ENCODE measurements at places on chromosomes 16 and 17. TPM values are rescaled to one million over a fixed set of nuclear protein-coding genes. Genes with fewer than 3 reads are reported as not detected.

GRCh38 chr17:12538003-12538402 is 127.7 kb upstream of the MYOCD start:
- DNase-seq: no peak

GRCh38 chr17:58344047-58344790 is 7.8 kb downstream of the SUPT4H1 start:
- peak; percentile 19 for DNase-seq

GRCh38 chr17:39339272-39339671 is 62.2 kb downstream of the FBXL20 start:
- no peak for DNase-seq

GRCh38 chr17:38403491-38403890 is 24.8 kb upstream of the ARHGAP23 start:
- no peak for DNase-seq

DNA sequence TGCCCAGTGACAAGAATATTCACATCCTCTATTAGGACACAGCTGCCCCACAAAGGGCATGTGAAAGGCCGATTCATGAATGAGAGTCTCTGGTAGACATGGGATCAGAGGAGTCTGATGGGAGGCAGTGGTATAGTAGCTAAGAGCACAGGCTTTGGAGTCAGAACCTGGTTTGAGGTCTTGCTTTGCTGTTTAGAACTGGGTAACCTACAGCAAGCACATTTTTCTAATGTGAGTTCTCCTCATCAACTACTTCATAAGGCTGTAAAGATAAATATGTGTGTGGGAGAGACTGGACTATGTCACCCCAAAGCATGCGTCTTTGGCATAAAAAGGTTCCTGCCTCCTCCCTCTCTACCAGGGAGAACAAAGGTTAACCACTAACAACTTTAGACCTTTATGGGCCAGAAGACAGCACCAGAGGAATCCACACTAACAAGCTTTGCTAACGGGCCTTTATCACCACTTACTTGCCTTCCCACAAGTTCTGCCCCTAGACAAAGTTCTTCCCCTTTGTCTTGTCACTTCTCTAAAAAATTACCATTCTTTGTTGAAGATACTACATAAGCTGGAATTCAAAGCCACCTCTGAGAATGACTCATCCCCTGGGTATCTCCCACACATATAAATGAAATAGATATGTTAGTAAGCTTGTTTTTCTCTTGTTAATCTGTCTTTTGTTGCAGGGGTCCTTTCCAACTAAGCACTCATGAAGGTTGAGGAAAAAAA is 21.1 kb downstream of the CDR2 start:
- peak; percentile 93 for DNase-seq

- DNase-seq: no peak
These were observed 37.2 kb downstream of the LYRM1 start for GRCh38 chr16:20937736-20938135.

DNA sequence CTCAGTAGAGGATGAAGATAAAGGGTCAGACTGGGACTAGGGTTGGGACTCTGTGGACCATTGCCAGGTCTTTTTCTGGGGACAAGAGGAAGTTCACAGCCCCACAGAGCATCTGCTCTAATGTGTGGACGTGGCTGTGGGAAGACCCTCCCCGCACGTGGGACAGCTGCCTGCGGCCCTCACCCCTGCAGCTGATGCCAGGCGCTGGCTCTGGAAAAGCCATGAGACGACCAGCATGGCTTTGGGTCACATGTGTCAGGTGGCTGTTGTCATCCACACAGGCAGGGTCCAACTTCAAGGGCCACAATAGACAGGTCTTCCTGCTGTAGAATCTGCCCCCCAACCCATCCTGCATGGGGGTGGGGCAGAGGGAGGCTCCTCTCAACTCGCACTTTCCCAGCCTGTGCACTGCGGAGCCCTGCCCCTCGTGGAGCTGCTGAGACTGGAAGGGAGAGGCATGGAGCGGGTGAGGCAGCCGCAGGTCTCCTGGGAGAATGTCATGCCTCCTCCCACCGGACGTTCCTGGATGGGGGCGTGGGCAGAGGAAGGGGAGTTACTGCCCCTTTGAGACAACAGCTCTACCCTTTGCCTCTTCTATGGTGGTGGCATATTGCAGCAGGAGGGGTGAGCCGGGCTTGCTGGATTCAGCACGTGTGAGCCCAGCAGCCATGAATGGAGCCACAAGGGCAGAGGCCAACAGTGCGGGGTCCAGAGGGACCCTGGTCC is 53.4 kb downstream of the PIMREG start:
- DNase-seq: no peak

DNA sequence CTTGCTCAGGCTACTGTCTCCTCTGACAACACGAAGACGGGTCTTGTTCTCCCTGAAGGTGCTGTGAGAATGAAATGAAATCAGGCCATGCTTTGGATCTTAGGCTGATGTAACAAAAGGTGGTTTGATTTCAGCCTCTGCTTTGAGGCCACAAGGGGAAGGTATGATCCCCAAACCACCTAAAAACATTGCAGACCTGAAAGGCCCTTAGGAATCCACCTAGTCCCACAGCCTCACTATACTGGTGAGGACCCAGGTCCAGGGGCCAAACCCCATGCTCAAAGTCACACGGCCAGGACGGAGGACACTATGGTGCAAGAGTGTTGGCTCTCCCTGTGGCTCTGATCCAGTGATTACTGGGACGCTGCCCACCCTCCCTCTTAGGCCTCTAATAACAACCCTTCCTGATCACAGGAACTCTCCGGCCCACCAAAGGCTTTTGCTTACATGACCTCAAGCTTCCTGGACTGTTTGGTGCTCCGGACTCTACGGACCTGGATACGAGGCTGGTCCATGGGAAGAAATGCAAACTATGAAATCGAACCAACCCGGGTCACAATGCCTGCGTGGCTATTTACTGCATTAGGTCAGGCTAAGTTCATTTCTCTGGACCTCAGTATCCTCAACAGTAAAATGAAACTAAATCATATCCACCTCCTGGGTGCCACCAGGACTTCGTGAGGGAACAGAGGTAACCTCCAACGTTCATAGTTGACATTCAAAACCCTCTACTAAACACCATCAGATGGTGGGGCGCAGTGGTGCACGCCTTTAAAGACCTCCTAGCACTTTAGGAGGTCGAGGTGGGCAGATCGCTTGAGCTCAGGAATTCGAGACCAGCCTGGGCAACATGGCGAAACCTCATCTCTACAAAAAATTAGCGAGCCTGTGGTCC is 1.5 kb downstream of the TRIM25 start:
- no peak for DNase-seq

DNA sequence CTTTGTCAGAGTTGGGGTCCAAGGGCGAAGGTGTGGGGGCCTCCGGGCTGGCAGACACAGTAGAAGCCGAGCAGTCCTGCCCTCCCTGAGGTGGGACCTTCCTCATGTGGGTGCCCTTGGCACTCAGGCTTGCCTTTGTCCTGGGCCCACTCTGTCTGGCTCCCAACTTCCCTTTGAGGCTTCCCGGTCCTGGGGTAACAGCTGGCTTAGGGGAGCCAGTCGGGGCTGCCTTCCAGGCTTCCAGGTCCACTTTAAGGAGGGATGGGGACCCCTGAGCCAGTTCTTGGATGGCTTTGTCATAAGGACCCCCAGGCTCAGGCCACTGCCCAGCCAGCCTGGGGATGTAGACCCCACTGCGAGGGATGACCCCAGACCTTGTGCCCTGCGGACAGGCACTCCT is 7.8 kb downstream of the GAS2L2 start:
- no peak for DNase-seq

DNA sequence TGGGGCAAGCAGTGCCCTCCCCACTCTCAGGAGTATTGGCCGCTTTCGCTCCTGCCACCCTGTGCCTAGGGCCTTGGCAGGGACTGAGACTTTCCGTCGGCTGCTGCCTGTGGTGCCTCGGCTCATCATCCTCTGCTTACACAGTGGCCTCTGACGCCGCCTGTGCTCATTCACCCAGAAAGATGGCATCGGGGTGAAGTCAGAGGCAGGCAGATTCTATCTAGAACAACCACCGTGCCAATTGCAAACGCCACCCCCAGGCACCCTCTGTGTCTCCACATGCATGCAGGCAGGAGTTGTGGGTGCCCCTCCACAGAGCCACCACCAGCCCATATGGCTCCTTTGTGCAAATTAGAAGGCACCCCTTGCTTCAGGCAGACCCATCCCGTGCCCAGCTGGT is 154.2 kb upstream of the GSE1 start:
- no peak for DNase-seq

DNA sequence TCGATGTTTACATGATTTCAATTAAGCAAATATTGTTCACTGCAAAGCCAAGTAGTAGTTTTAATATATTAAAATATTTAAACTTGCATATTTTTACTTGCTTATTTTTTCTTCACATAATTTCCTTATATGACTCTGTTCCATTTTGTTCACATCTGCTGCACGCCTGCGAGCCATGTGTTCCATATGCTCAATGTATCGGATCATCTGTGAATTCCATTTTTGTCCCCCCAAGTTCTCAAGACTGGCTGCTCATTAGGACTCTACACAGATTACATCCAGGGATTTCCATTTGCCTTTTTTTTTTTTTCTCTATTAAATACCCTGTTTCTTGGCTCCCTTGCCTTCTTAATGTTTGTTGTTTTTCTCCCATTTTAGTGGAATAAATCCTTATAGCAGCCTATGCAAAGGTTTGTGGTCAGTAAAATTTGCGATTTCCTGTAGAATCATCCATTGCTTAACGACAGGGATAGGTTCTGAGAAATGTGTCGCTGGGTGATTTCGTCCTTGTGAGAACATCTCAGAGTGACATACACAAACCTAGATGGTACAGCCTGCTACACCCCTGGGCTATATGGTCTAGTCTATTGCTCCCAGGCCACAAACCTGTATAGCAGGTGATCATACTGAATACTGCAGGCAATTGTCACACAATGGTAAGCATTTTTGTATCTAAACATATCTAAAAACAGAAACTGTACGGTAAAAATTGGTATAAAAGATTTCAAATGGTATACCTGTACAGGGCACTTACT is 30.2 kb upstream of the TEKT3 start:
- DNase-seq: no peak

DNA sequence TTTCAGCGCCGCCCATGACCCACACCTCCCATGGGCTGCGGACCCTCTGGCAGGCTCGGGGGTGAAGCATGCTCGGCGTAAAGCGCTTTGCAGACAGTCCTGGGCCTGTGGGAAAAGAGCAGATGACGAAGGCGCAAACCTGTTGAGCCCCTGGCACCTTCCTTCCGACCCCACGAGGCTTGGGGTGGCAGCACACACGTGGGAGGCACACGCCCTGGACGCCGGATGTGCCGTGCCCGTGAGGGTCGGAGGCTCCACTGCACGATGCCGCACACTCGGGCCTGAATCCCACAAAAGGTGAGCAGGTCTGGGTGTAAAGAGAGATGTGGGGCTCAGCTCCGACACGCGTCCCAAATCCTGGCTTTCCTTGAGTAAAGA is 71.1 kb downstream of the LMF1 start:
- DNase-seq: no peak

DNA sequence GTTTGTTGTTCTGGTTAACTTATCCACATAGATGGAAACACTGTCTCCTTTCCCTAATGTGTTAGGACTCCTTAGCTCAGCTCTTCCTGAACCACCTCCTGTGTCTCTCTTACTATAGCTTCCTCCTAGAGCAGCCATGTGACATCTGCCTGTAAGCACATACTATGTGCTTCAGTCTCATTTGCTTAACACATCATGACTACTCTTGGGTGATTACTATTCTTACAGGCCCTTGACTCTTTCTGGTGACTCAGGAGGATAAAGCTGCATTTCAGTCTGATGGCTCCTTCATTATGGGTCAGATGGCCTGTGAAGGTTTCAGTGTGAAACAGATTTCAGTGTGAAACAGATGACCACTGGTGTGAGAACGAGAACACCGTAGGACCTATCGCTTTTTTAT is 320 bp upstream of the KRTAP4-2 start:
- peak; percentile 70 for DNase-seq

GRCh38 chr17:10127819-10128425 is 70.5 kb downstream of the GAS7 start:
- peak; percentile 37 for DNase-seq

GRCh38 chr17:21371511-21372081 is 4.6 kb upstream of the KCNJ12 start:
- DNase-seq: no peak

DNA sequence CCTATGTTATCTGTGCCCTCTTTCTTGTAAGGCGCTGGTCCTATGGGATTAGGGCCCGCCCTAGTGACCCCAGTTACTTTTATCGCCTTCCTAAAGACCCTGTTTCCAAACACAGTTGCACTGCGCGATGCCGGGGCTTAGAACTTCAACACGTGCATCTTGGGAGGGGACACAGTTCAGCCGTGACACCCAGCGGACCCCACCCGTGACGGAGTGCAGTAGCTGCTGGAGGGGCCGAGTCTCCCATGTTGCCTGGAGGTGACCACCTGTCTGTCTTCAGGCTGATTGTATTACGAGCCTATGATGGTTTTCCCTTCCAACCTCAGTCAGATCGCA is 9.4 kb downstream of the BAIAP2 start:
- no peak for DNase-seq

DNA sequence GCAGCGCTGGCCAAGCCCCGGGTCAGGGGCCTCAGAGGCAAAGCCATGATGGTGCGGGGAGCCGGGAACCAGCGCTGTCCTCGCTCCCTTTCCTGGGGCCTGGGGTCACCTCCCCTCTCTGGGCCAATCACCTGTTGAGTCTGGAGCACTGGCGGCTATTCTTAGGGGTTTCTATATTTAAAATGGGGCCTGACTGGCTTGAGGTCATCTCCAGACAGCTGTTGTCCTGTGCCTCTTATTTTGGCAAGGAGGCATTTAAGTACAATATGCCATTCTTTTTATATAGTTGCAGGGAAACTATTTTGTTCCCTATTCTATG is at the start of gene COX6A2:
Gene COX6A2 (minus strand): TSS at position 82 of the 319 bp plus-strand sequence. CDS start 35 bp downstream, at position 47.
- no peak for DNase-seq

- no peak for DNase-seq
These were observed 32.1 kb upstream of the ST6GALNAC1 start for GRCh38 chr17:76675648-76676047.

DNA sequence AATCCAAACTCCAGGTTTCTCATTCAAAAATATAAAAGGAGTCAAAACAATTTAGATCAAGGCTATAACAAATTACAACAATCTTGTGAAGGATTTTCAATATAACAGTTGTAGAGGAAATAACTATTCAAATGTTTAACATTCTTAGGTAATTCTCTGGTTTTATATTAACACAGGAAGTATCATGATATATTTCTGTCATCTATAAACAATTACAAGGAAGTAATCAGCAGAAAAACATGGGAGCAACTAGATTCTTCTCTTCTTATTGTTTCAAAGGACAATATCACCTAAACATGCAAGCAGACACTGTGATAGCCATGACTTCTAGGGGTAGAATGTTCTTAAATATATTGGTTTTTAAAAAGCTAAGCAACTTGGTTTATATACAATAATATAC is 49.9 kb downstream of the FBXL20 start:
- DNase-seq: peak; percentile 75

- DNase-seq: no peak
These were observed 48.3 kb downstream of the RNF213 start for GRCh38 chr17:80308692-80309517.

- peak; percentile 92 for DNase-seq
These were observed 456.9 kb downstream of the TOX3 start for GRCh38 chr16:52090080-52090479.

QPRT gene
- 258 TPM for total RNA-seq

UTS2R gene
- 0.10 TPM for total RNA-seq

SPATA32 gene
- not detected for total RNA-seq

CHST4 gene
- not detected for total RNA-seq

EPN3 gene
- 0.99 TPM for total RNA-seq
